ENCODE measurements at places on chromosomes 11 and 22. TPM values are rescaled to one million over a fixed set of nuclear protein-coding genes. Genes with fewer than 3 reads are reported as not detected.

Gene BTG4
- not detected for total RNA-seq

Gene TRPM5
- total RNA-seq: not detected

Gene RIMBP3B
- not detected for total RNA-seq

Gene BBOX1
- not detected for total RNA-seq

Gene GVQW3
- 3.2 TPM for total RNA-seq

Gene C11orf16
- not detected for total RNA-seq

Gene RBMXL2
- not detected for total RNA-seq

Gene SEPTIN5
- total RNA-seq: 147 TPM

Gene TCN2
- 33.9 TPM for total RNA-seq

Gene CREB3L1
- 3.0 TPM for total RNA-seq

Gene MS4A4E
- 1.1 TPM for total RNA-seq
